ENCODE measurements at places on chromosomes 7 and 10. TPM values are rescaled to one million over a fixed set of nuclear protein-coding genes. Genes with fewer than 3 reads are reported as not detected.

PRLHR gene
- not detected for total RNA-seq

THSD7A gene
- 1.8 TPM for total RNA-seq

SUN3 gene
- total RNA-seq = 0.13 TPM

UPK3B gene
- 20.0 TPM for total RNA-seq

LEP gene
- not detected for total RNA-seq

SLC16A12 gene
- 1.5 TPM for total RNA-seq

Data from A549 treated with dexamethasone at 1 μM for 4 hours (cell line).